Osteocyte (in vitro differentiated cells): ENCODE measurements at places on chromosomes 3 and 15. TPM values are rescaled to one million over a fixed set of nuclear protein-coding genes. Genes with fewer than 3 reads are reported as not detected.
A peak's percentile ranks its signal among the peaks of the same experiment; 100 is the strongest.

GRCh38 chr3:48625600-48625999 is 4.0 kb upstream of the TMEM89 start:
- no peak overlapping the region for H3K4me3 ChIP-seq
- no peak for DNase-seq
- no peaks in the 10 kb centered on the region for H3K27me3 ChIP-seq
- H3K36me3 ChIP-seq: peaks cover 45% of the 10 kb centered on the region
- H3K27ac ChIP-seq: no peak overlapping the region
- H3K4me1 ChIP-seq: peaks cover 6% of the 10 kb centered on the region

DNA sequence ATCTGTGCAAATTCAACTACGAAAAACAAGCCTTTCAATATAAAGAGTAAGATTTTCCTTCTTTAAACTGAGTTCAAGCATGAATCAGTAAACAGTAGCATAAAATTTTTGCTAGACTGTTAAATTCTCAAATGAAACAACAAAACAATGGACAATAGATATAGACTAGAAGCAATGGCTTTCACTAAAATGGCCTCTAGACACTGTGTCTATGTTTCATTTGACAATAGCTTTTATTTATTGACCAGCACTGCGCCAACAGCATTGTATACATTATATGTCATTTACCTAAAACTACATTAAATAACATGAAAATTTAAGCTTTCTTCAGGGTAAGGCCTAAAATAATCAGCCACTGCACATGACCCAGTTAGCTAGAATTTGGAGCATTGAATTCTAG is 148.5 kb downstream of the DUT start:
- H3K27ac ChIP-seq: peak overlapping the region; percentile 23
- peaks cover 41% of the 10 kb centered on the region for H3K4me1 ChIP-seq
- DNase-seq: no peak
- H3K4me3 ChIP-seq: no peak overlapping the region
- H3K27me3 ChIP-seq: no peaks in the 10 kb centered on the region
- H3K36me3 ChIP-seq: peaks cover 70% of the 10 kb centered on the region

DNA sequence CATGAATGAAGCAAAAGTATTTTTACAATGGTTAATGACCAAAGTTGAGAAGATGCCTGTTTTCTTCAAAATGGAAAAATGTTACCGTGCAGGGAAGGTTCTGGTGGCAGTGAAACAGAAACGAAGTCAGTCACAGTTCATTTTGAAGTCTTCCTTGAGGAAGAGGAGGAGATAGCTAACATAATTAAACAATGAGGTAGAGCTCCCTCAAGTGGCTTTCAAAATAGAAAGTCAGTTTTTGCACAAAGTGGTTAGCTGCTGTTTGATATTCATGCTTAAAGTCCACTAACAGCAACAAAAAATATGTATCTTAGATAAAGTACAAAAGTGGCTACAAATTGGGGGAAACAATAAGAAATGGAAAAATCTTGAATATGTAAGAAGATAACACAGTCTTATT is 87.3 kb downstream of the TFG start:
- peaks cover 3% of the 10 kb centered on the region for H3K36me3 ChIP-seq
- no peaks in the 10 kb centered on the region for H3K27me3 ChIP-seq
- H3K4me3 ChIP-seq: no peak overlapping the region
- no peak for DNase-seq
- no peak overlapping the region for H3K27ac ChIP-seq

DNA sequence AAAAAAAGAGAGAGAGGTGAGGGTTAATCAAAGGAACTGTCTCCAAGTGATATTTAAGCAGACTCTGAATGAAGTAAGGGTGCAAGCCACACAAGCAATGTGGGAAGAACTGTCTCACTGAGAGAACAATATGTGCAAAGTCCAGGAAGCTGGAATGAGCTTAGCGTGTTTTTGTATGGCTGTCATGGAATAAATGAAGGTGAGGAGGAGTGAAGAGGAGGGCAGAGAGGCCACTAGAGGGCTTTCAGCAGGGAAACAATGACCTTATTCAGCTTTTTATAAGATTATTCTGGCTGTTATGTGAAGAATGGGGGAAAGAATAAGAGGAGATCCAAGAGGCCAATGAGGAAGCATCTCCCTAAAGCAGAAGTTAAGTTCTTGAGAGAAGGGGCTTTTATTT is 86.9 kb upstream of the COL8A1 start:
- H3K27me3 ChIP-seq: no peaks in the 10 kb centered on the region
- H3K27ac ChIP-seq: no peak overlapping the region
- DNase-seq: no peak
- H3K4me1 ChIP-seq: peaks cover 25% of the 10 kb centered on the region
- no peak overlapping the region for H3K4me3 ChIP-seq
- H3K36me3 ChIP-seq: no peaks in the 10 kb centered on the region

- peak overlapping the region; percentile 88 for H3K27ac ChIP-seq
- peak overlapping the region; percentile 78 for H3K4me3 ChIP-seq
- peaks cover 4% of the 10 kb centered on the region for H3K27me3 ChIP-seq
- no peaks in the 10 kb centered on the region for H3K36me3 ChIP-seq
- DNase-seq: no peak
- peaks cover 20% of the 10 kb centered on the region for H3K4me1 ChIP-seq
These were observed 1.6 kb upstream of the KLF13 start for GRCh38 chr15:31324806-31325594.

DNA sequence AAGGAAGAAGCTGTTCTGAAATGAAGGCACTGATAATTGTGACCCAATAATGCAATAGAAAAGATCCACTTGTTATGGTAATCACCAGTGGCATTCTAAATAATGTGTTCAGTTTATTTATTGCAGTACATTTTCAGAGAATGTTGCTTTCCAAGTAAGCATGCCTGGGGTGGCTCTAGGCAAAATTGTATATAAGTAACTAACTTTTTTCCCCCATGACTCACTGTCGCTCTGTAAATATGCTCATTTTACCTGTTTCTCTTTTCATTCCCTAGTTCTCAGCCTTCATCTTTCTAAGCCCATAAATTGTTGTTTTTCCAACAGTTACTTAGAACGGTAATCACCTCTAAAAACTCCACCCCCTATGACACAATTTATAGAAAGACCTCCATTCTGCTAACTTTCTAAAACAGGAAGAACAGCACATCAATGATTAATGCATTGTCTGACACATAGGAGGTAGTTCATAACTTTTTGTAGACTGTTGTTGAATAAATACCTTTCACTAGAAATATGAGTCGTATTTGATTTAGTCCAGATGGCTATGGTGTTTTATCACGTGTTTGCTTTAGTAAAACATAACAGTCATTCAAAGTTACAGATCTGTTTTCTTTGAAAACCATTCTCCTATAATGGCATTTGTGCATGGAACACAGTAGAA is 143.1 kb downstream of the LSAMP start:
- H3K4me3 ChIP-seq: no peak overlapping the region
- H3K36me3 ChIP-seq: no peaks in the 10 kb centered on the region
- H3K27ac ChIP-seq: peak overlapping the region; percentile 51

DNA sequence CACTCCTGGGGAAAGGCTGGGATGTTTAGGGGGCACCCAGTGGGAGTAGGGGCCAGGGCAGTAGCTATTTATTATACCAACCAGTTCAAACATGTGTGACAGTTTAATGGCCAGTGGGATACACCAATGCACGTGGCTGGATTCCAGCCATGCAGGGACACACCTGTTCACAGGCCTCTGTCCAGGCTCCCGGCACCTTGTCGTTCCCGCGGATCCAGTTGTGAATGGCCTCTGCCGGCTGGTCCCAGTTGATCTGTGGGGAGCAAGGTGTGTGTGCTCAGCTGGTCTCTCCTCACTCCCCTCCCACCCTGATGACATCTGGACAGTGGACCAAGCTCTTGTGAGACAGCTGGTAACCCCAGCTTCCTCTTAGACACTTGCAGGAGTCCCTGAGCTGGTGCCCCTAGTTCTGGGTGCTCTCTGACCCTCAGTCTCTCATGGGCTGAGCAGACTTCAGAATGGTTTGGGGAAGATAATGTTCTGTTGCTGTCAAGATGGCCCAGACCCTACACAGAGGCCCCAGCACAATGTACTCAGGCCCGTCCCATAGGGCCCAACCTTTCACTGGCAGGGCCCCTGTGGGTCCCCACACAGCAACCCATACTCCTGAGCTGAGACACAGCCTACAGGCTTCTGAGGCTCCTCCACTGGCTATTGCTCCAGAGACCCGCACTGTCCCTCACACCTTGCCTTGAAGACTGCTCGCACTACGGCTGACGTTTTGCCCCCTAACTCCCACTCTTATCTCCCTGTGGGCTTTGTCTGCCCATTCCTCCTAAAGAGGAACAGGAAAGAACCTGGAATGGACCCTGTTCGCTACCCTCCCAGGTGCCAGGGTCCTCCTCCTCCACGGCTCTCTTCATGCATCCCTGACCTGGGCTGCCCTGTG is 25.8 kb downstream of the ALDH1L1 start:
- H3K4me3 ChIP-seq: no peak overlapping the region
- H3K27ac ChIP-seq: no peak overlapping the region
- peaks cover 4% of the 10 kb centered on the region for H3K27me3 ChIP-seq
- DNase-seq: peak; percentile 77
- no peaks in the 10 kb centered on the region for H3K4me1 ChIP-seq

GRCh38 chr3:66986406-66986805 is 11.7 kb upstream of the KBTBD8 start:
- no peak for DNase-seq
- H3K27me3 ChIP-seq: peaks cover 36% of the 10 kb centered on the region
- H3K27ac ChIP-seq: no peak overlapping the region

- no peaks in the 10 kb centered on the region for H3K27me3 ChIP-seq
- H3K27ac ChIP-seq: no peak overlapping the region
- H3K36me3 ChIP-seq: no peaks in the 10 kb centered on the region
- no peaks in the 10 kb centered on the region for H3K4me1 ChIP-seq
- no peak overlapping the region for H3K4me3 ChIP-seq
These were observed 237.1 kb upstream of the GOLGA6L4 start for GRCh38 chr15:83998486-83998885.

DNA sequence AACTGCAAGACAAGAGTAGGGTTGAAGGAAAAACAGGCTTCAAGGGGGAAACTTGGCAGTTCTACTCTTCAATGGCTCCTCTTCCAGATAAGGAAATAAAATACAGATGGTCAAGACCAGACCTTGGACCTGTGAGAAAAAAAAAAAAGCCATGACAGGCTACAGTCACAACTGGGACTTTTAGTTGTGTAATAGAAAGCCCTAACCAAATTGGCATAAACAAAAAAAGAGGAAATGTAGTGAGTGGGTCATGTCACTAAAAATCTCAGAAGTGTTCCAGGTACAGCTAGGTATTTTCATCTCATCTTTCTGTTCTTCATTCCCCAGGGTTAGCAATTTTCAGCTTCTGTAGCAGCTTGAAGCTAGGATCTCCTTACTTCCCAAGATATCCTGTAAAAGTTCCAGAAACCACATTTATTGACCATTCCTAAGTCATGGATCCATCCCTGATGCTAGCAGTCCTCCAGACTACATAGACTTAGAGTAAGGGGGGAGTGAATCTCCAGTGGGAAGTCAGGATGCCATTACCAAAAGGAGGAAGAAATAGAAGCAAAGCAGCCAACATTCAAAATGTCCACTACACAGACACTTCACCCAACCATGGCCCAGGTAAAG is 61.0 kb upstream of the CSTA start:
- no peak for DNase-seq
- H3K27me3 ChIP-seq: peaks cover 14% of the 10 kb centered on the region
- H3K36me3 ChIP-seq: no peaks in the 10 kb centered on the region
- no peak overlapping the region for H3K4me3 ChIP-seq

- peaks cover 7% of the 10 kb centered on the region for H3K4me1 ChIP-seq
- no peak overlapping the region for H3K4me3 ChIP-seq
- H3K27ac ChIP-seq: no peak overlapping the region
These were observed 29.8 kb upstream of the LPP start for GRCh38 chr3:188124184-188124583.

DNA sequence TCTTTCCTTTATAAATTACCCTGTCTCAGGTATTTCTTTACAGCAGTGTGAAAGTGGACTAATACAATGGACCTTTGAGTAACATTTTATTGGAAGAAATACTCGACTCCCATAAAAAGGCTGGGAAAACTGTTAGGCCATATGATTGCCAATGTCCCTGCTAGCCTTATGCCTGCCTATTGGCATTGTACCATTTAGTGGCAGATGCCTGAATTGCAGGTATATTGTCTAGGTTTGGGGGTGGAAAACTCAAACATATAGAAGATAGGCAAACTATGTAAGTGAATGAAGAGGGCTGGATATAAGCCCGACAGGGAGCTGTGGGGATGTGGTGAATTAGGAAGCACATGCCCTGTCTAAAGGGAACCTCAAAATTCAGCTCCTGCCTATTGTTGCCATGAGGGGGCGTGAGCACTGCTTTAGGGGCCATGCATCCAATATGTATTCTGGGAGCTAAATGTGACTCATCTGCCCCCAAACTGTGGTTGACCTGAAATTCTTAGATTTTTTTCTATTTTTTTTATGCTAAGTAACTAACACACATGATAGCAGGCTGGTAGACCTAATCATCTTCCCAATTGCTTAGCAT is 65.2 kb upstream of the TRA2B start:
- H3K27ac ChIP-seq: no peak overlapping the region
- peaks cover 38% of the 10 kb centered on the region for H3K27me3 ChIP-seq
- no peaks in the 10 kb centered on the region for H3K36me3 ChIP-seq
- peak; percentile 15 for DNase-seq

GRCh38 chr3:32143849-32144757 is 37.7 kb downstream of the GPD1L start:
- no peaks in the 10 kb centered on the region for H3K27me3 ChIP-seq
- no peak overlapping the region for H3K4me3 ChIP-seq
- no peak overlapping the region for H3K27ac ChIP-seq
- no peak for DNase-seq
- H3K36me3 ChIP-seq: peaks cover 8% of the 10 kb centered on the region

DNA sequence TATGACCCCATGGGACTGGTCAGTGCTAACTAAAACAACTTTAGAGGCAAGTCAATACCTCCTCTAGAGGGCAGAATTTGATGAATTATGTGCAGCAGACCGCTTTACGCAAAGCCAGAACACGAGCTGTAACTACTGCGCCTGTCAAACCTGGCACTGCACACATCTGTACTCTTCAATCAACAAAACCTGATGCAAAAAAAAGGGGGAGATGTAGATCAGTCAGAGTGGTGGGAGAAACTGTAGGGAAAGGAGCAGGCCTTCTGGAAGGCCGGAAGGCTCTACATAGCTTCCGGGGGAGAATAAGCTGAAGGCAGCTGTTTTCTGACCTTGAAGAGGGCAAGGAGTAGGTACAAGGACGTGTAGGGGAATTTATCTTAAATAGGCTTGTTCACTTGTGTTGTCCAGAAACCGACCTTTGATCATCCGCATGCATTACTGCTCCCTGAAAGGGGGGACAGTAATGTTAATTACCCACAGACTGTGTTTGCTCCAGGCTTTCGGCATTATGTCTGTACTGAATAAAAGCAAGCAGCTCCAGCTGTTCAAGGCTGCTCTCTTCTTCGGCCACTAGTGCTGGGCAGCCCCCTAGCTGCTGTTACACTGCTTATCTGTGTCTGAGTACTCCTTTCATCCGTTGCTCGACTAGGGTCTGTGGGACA is 41.0 kb downstream of the GPR160 start:
- H3K27me3 ChIP-seq: no peaks in the 10 kb centered on the region
- no peak overlapping the region for H3K4me3 ChIP-seq
- no peak overlapping the region for H3K27ac ChIP-seq
- peaks cover 9% of the 10 kb centered on the region for H3K4me1 ChIP-seq
- DNase-seq: no peak
- H3K36me3 ChIP-seq: peaks cover 27% of the 10 kb centered on the region

The ANKRD34C gene
- total RNA-seq: 0.08 TPM in 1 of 2 replicates, not detected in the other

The CCR8 gene
- not detected in 2 replicates for total RNA-seq

The UCN2 gene
- 0.81 and 0.89 TPM in 2 replicates for total RNA-seq

The PTH1R gene
- 12.9 and 15.4 TPM in 2 replicates for total RNA-seq

The STXBP5L gene
- not detected in 2 replicates for total RNA-seq

The SLC28A1 gene
- not detected in 2 replicates for total RNA-seq

The SHC4 gene
- 4.2 and 4.6 TPM in 2 replicates for total RNA-seq

The NRROS gene
- total RNA-seq: 0.13 and 0.24 TPM in 2 replicates

The CD96 gene
- not detected in 2 replicates for total RNA-seq

The FAM43A gene
- 38.2 and 38.6 TPM in 2 replicates for total RNA-seq
